ENCODE measurements at places on chromosomes 11 and 22.
A peak's percentile ranks its signal among the peaks of the same experiment; 100 is the strongest.

- peak; percentile 68 for DNase-seq
Measured at GRCh38 chr11:115501893-115502589, 2.2 kb downstream of the CADM1 start.

GRCh38 chr11:88042238-88042637 is 133.0 kb downstream of the RAB38 start:
- no peak for DNase-seq

GRCh38 chr11:19466314-19466713 is 225.6 kb upstream of the E2F8 start:
- peak; percentile 79 for DNase-seq

- no peak for DNase-seq
Measured at GRCh38 chr11:113184498-113184897, 129.9 kb upstream of the TTC12 start.

DNA sequence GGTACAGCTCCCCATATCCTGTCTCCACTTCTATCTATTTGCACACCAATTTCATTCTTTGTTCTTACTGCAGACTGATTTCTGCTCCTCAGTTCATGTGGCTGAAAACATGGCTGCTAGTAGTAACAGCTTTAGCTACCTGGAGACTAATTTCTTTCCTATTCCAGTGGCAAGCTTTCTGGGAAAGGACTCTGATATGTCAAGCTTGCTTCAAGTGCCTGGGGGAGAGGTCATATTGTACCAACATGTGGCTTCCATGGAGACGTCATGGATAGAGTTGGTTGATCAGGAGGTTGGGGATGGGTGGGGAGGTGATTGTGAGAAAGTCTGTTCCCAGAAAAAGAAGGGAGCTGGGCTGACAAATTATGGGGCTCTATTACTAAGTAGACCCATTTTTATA is 44.9 kb downstream of the ADM start:
- DNase-seq = no peak

DNA sequence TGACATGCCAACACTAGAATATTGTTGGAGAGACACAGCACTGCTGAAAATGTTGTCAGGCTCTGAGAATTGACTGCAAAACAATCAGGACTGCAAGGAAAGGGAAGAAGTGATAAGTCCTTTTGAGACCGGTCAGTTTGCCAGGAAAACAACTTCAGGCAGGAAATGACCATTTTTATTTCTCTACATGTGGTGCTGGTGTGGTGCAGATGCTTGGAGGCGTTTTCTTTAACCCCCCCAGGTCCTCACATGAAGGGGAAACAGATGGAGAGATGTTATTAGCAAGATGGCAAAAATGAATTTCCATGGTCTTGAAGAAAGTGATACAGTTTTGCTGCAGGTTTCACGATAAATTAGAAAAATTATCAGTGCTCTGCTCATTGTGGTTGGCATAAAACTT is 5.7 kb downstream of the AP2A2 start:
- DNase-seq = no peak

GRCh38 chr11:68969386-68969785 is 11.4 kb downstream of the MRGPRD start:
- no peak for DNase-seq

DNA sequence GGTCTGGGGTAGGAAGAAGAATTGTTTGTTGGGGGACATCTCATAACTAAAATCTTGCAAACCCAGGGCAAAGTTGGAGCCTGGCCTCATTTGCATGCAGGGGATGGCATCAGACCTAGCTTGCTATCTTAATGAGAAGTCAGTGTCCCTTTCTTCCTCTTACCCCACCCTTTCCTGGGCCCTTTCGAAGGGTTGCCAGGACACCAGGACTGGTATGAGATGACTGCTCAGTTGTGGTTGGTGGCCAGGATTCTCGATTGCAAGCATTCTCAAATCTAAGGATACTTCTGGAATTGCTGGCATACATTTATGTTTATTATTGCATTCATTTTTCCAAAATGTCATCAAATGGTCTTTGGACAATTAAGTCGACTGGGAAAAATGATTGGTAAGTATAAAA is 131.0 kb downstream of the SLC1A2 start:
- no peak for DNase-seq

DNA sequence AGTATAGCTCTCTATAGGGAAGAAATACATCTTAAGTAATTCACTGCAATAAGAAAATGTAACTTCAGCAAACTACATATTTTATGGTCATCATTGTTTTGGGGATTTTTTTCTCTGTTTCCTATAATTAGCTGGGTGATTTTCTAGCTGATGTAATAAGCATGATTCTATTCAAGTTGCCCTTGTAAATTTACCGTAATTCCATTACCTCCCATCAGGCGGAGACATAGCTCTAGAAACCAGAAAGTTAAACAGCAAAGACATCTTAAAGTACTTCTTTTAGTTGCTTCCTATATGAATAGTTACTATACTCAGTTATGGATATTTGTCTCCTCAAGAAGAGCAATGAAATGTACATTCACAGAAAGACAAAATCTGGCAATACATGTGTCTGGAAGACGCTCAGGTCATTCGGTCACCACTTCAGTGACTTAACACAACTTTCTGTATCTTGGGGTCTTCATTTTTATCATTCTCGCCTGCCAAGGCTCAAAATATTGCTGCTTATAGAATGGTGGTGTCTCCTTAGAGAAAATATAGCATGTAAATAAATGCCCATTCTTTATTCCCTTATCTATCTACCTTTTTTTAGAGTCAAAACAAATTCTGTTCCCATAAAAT is 239.9 kb upstream of the ZC3H12C start:
- peak; percentile 64 for DNase-seq

DNA sequence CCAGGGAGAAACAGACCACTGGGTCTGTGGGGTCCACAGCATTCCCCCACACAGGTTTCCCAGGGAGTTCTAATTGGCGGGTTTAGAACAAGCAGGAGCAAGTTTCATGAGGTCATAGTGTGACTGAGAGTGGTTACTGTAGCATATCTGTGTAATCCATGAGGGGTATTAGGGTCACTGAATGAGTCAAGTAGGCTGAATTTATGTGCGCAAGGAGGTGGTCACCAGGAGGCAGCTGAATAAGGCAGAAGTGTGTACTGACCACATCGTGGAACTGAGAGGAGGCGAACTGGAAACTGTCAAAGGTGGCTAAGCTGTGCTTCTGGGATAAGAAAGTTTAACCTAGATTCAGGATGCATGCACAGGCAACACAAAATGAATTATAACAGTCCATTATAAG is 876.0 kb downstream of the METTL15 start:
- no peak for DNase-seq

DNA sequence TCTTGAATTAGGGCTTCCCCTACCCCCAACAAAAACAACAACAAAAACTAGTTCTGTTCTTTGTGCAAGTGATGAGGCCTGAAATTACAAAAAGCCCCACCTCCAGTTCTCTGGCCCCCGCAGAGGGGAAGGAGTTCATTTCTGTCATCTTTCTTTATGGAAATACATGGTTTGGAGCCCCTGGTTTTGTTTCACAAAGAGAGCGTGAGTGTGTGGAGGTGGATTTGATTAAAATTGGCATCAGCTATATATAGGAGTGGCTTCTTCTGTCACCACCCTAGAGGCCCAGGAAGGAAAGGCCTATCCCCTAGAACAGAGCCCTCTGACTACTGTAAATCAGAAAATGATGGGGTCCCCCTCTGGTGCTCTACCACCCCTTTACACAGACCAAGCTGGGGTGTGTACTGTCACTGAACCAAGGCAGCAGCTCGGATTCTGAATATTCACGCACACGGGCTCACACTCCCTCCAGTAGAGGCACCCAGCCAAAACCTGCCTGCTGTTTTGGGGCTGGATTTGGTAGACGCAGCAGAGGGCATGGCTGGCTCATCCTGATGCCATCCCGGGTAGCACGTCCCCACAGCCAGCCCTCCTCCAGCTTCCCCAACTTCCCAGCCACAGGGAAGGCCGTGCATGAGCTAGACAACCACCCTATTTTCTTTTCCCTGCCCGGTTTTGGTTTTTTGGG is 19.4 kb downstream of the RCOR2 start:
- DNase-seq = no peak

- no peak for DNase-seq
Measured at GRCh38 chr11:3216027-3216525, 2.5 kb downstream of the MRGPRG start.

GRCh38 chr22:19137384-19138216 is 6.5 kb downstream of the TSSK2 start:
- DNase-seq = no peak

GRCh38 chr11:69560141-69560790 is 78.8 kb downstream of the LINC01488 start:
- DNase-seq = no peak

GRCh38 chr11:130223291-130223971 is 63.8 kb downstream of the ST14 start:
- no peak for DNase-seq

- DNase-seq = no peak
Measured at GRCh38 chr11:75223954-75224643, 16.5 kb upstream of the TPBGL start.

- no peak for DNase-seq
Measured at GRCh38 chr22:25762147-25762546, 20.2 kb downstream of the MYO18B start.

- no peak for DNase-seq
Measured at GRCh38 chr11:107316426-107316825, 141.2 kb downstream of the CWF19L2 start.

- no peak for DNase-seq
Measured at GRCh38 chr11:10607462-10608132, 39.1 kb upstream of the LYVE1 start.

- DNase-seq = no peak
Measured at GRCh38 chr11:104618954-104619353, 279.3 kb downstream of the CASP12 start.

- DNase-seq = no peak
Measured at GRCh38 chr11:1863352-1864216, 10.7 kb downstream of the LSP1 start.

DNA sequence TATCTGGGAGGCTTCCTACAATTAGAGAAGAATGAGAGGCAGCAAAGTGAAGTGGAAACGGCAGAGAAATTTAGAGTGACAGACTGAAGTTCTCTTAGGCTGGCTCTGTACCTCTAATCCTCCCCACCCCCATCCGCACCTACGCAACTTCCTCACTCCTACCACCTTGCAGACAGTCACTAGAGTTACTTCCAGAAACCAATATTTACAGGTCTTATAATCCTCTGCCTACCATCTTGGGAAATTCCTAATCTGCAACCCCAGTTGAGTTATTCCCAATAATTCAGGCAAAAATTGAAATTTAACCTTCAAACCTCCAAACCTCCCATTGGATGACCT is 71.7 kb downstream of the PAK1 start:
- peak; percentile 92 for DNase-seq

- DNase-seq = no peak
Measured at GRCh38 chr11:112705148-112705547, 256.1 kb upstream of the NCAM1 start.

GRCh38 chr11:45904309-45904915 is 2.7 kb downstream of the FREY1 start:
- DNase-seq = no peak

DNA sequence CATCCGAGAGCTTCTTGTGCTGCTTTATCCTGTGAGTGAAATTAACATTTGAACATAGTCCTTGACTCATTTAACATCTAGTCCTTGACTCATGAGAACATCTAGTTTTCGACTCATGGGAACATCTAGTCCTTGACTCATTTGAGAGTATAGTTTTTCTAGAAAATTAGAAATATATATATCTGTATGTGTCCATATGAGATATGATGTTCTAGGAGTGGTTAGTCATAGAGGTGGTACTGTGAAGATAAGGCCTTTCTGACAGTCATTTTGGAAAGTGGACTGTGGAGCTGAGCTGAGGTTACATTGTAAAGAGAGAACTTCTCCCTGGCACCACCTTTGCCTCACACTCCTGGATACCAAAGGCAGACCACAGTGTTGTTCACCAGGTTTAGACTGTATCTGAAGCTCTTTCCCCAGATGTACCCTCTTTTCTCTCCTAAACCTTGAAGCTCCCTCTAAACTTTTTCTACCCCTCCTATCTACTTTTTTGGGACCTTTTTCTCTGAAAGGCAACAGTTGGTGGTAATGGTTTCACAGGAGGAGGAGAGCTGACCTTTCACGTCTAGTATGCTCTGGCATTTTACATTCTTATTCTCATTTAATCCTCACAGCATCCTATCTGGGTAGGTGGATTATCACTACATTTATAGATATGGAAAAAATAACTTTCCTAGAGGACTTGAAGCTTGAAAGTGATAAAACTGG is 67.2 kb downstream of the PPP2R1B start:
- DNase-seq = no peak

DNA sequence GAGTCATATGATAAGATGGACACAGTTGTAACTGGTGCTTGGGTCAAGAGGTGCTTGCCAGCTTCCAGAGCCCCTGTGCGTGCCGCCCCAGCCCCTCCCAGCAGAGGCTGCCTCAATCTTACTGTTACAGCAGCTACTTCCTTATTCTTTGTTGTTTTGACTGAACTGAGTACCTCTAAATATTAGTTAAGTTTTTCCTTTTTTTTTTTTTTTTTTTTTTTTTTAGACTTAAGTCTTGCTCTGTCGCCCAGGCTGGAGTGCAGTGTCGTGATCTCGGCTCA is 8.8 kb downstream of the ZBED4 start:
- no peak for DNase-seq

- no peak for DNase-seq
Measured at GRCh38 chr11:102260241-102260640, 57.0 kb upstream of the BIRC3 start.

GRCh38 chr22:47121791-47122190 is 359.3 kb downstream of the TBC1D22A start:
- DNase-seq = no peak

DNA sequence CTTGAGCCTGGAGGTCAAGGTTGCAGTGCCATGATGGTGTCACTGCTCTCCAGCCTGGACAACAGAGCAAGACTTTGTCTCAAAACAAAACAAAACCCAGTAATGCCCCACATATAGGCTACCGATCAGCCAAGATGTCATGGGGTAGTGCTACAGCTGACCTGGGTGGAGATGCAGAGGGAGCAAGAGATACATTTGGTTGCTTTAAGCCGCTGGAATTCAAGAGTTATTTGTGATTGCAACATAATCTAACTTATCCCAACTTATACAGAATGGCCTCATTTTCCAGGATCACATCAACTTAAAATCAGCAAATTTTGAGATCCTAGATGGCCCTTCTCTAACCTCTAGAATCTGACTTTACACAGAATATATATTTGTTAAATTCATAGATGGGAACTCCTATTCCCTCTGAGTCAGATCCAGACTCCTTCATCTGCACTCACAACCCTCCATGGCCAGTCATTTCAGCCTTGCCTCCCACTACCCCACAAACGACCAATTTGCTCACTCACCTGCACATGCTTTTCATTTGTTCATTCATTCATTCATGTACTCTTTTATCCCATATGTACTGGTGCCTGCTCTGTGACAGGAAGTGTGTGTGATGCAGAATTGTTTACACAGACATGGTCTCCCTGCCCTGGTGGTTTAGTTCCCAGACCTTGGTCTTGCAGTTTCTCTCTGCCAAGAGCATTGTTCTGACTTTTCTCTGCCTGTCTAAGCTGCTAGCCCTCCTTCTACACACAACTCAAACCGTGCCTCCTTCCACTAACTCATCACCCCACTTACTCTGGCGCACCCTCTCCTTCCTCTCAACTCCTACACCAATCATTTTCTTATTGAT is 24.1 kb upstream of the APLNR start:
- no peak for DNase-seq

GRCh38 chr11:34493468-34493867 is 20.1 kb downstream of the ELF5 start:
- no peak for DNase-seq

- DNase-seq = no peak
Measured at GRCh38 chr11:85628771-85629341, 463 bp downstream of the TMEM126B start.

GRCh38 chr22:46453006-46453828 is 84.2 kb downstream of the CELSR1 start:
- peak; percentile 50 for DNase-seq

GRCh38 chr11:69035150-69035945 is 13.4 kb upstream of the TPCN2 start:
- DNase-seq = no peak

Measured in NCI-H2171 treated with DMSO at 0.1 percent for 48 hours (cell line).